HuH-7.5 (cell line): ENCODE measurements at places on chromosomes 6 and 20.

- no peak for DNase-seq
Observed at GRCh38 chr20:11186301-11187008, 512.7 kb upstream of the JAG1 start.

GRCh38 chr20:62137092-62137384, 6.2 kb downstream of the PSMA7 start:
- DNase-seq = no peak

GRCh38 chr6:108667993-108668392, 107.3 kb downstream of the FOXO3 start:
- no peak for DNase-seq

DNA sequence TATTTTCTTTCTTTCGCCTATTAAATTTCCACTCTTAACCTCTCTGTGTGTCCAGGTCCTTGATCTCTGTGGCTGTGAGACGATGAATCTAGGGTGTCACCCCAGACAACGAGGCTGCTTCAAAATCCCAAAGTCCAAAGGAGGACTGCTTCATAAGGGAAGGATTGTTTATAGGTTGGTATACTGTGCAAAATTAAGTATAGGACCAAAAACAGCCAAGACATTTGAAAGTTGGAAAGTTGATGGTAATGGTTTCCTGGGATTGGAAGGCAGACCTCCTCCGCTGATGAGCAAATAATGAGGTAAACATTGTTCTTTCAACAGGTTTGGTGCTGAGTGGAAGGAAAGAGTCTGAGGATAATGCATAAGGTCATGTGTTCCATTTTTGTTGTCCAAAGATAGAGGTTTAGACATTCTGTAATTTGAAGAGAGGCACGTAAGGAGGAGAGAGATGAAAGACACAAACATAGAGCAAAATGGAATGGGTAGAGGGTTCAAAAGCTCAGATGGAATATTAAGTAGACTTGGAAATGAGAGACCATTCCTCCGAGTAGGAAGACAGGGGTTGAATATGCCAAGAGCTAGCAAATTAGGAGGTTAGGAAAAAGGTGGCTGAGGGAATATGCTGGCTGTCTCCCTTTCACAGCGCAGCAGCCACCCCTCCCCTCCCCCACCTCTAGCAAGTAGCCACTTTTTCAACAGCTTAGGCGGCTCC, 24.8 kb downstream of the ZNF311 start:
- no peak for DNase-seq

- DNase-seq = no peak
Observed at GRCh38 chr6:137389150-137389704, 105.0 kb downstream of the OLIG3 start.

DNA sequence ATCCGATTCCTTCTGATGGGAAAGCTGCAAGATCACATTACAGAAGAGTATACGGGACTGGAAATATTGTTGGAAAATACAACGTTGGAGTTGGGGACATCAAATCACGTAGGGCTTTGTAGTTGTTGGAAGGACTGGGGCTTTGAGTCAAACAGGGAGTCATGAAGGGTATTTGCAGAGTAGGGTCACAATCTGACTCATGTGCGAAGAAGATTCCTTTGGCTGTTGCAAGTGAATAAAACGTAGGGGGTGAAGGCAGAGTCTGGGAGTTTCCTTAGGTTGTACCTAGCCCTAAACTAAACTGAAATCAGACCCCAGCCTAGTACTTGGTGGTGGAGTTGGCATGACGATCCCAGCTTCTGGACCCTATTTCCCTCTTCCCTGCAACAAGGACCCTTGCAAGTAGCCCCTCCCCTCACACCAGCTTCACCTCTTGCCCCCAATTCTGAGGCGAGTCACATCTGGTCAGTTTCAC, 32.3 kb downstream of the SNX5 start:
- DNase-seq = no peak

DNA sequence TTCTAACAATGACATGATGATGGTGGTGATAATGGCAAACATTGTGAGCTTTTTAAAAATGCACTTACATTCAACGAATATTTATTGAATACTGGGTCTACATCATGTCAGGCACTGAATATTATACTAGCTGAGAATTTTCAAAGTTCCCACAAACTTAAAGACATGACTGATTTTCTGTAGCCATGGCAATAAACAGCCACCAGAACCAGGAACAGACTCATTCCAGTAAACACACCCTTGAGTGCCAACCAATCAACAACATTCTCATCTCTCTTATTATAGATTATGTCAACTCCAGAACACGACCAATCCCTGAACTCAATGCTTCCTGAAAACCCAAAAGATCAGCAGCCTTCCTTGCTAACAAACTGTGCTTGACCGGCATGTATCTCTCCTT, 212.4 kb upstream of the RUNX2 start:
- DNase-seq = no peak

DNA sequence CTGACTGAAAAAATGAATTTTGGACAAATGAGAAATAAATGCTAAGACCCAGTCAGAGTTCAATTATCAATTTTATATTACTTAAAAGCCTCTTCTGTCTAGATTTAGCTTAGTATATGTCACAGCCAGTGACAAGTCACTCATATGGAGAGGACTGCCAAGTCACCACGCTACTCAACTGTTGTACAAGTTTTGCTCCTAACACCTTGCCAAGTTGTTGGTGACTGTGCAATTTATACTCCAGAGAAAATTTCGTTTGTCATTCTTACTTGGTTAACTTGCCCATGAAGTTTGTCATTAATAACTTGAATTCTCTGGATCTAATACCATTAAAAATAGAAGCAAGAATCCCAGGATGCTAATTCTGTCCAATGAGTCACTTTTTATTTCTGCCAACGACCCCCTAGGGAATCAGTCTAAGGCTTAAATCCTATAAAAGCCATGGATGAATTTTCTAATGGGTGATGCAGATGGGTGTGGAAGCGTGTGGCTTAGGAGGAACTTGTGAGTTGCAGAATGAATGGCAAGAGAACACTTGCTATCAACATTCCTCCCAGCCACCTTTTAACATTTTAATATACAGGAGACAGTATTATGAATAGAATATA, 30.4 kb upstream of the FBXO30 start:
- DNase-seq = no peak

GRCh38 chr6:159062564-159062945, 17.8 kb upstream of the TAGAP start:
- no peak for DNase-seq

DNA sequence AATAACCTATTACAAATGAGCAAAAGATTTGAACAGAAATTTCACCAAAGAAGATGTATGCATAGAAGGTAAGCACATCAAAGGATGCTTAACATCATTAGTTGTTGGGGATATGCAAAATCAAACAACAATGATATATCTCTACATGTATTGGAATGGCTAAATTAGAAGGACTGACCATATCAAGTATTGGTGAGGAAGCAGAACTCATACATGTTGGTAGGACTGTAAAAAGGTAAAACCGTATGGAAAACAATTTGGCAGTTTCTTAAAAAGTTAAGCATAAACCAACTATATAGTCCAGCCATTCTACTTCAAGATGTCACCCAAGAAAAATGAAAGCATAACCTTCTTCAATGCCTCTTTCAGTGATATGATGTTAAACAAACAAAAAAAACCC, 114.0 kb downstream of the MYB start:
- no peak for DNase-seq

GRCh38 chr6:166572370-166573261, 13.9 kb downstream of the RAMACL start:
- no peak for DNase-seq

GRCh38 chr6:142850679-142851423, 94.1 kb downstream of the HIVEP2 start:
- no peak for DNase-seq

GRCh38 chr20:41175201-41175651, 37.9 kb downstream of the PLCG1 start:
- no peak for DNase-seq

GRCh38 chr20:58818586-58819285, 32.0 kb downstream of the GNAS-AS1 start:
- no peak for DNase-seq

DNA sequence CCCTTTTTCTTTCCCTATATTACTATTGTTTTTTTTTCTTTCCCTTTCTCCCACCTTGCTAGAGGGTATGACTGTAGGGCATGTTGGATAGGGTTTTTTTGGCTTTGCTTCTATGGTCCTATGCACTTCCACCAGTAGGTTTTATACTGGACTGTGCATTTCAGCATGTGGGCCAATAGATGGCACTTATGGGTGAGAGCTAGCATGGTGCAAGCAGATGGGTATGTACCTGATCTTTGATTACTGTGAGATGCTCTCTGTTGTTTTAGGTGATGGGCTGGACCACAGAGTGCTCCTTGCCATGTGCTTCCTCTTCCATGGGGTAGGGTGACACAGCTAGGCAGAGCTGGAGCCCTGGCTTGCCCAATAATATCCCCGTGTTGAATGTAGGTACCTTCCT, 128.5 kb upstream of the CHD6 start:
- DNase-seq = no peak

DNA sequence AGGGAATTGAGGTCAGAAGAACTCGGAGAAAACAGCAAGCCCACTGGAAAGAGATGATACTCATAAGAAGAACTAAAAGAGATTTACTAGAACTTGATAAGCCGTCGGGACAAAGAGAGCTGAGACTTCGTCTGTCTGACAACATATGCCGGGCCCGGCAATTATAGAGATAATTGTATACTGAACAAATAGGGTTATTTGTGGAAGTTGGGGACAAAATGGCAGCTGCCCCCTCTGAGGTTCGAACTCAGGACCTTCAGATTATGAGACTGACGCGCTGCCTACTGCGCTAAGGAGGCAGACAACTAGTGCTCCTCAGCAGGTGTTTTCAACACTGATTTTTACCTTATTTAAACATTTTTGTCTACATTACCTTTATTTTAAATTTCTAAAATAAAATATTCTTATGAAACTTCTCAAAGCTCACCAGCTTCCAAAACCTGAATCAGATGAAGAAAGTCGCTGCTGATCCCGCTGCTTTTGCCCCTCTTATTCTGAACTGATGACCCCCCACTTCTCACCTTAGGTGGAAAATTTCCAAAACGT, 29.3 kb upstream of the TRIM27 start:
- peak; percentile 64 for DNase-seq

DNA sequence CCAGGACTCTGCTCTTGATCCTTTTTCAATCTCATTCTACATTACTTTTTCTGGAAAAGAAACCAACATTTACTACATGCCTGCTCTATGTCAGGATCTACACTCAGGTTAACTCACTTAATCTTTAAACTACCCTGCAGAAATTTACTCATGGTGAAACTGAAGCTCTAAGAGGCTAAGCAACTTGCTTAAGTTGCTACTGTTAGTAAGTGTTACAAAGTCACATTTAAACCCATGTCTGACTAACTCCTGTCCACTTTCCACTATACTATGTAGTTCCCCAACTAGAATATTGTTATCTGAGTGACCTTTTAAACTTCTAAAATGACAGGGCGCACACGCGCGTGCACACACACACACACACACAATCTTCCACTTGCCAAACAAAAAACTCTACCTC, 5.0 kb downstream of the CEP162 start:
- no peak for DNase-seq

DNA sequence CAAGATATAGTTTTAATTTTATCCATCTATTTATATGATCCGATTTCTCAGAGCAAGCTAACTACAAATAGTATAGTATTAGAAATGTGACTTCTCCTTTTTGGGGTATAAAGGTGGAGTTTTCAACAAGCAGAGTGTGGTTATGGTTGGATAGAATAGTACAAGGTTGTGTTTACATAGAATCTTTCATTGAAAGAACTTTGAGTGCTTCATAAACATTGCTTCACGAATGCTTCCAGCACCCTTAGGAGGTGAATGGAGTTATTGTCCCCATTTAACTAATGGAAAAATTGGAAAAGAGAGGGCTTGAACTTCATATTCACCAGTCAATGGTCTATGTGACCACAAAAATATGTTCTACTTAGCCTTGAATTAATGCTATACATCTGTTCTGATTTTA, 134.1 kb upstream of the CITED2 start:
- DNase-seq = no peak

DNA sequence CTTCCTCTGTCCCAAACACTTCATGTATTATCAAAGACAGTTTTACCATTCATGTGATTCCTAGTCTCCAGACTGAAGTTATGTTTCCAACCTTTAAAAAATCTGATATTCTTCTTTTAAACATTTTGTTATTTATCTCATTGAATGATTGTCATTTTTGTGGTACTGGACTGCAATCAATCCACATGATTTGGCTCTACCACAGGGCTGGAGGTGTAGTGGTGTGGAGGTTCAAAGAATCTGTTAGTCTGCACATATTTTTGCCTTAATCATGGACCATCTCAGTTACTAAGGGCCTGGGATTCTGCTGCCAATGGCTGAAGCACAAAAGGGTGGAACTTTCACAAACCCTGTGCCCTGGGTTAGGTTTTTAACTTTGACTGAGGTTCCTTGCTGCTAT, 164.1 kb upstream of the JAG1 start:
- DNase-seq = no peak

DNA sequence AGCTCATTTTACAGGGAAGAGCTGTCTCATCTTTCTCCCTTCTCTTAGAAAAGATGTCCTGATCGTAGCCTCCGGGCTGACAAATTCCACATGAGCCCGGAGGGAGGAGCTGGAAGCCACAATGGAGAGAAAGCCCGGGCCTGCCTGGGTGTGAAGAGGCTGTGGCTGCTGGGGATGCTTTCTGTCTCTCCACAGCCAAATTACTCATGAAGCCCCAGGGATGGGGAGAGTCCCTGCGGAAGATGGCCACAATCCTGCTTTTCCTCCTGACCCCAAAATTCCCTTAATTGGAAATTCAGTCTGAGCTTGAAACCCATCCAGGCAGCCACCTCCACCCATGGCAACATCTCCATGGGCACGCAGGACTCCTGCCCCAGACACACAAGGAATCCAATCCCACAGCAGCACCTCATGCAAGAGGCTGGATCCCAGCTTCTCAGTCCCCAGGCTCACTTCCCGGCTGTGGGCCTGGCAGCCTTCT, 32.4 kb downstream of the JPH2 start:
- DNase-seq = no peak

- no peak for DNase-seq
Observed at GRCh38 chr6:84501315-84501714, 263.1 kb downstream of the TBX18 start.

- DNase-seq = no peak
Observed at GRCh38 chr6:2378046-2378657, 132.7 kb upstream of the GMDS start.

DNA sequence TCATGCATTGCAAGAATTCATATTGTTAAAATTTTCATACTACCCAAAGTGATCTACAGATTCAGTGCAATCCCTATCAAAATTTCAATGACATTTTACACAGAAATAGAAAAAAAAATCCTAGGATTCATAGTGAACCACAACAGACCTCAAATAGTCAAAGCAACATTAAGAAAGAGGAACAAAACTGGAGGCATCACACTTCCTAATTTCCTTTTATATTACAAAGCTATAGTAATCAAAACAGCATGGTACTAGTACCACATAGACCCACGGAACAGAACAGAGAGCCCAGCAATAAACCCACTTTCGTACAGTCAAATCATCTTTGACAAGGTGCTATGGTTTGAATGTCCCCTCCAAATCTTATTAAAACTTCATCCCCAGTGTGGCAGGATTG, 39.7 kb downstream of the NTSR1 start:
- DNase-seq = no peak

GRCh38 chr20:15739035-15739434, 834.2 kb downstream of the KIF16B start:
- no peak for DNase-seq
